ENCODE measurements at places on chromosomes 12 and 14.

DNA sequence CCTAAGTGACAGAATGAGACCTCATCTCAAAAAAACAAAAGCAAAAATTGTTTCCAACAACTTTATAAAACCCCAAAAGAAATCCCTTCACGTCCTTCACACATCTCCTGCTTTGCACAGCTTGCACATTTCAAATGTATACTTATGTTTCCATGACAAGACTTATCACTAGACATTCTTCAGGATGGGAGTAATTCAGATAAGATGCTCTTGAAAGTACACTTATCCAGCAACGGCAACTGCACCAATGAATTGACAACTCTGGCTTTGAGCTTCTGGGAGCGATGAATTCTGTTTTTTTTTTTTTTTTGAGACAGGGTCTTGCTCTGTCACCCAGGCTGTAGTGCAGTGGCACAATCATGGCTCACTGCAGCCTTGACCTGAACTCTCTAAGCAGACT, 30.8 kb upstream of the AKAP5 start:
- DNase-seq: no peak

DNA sequence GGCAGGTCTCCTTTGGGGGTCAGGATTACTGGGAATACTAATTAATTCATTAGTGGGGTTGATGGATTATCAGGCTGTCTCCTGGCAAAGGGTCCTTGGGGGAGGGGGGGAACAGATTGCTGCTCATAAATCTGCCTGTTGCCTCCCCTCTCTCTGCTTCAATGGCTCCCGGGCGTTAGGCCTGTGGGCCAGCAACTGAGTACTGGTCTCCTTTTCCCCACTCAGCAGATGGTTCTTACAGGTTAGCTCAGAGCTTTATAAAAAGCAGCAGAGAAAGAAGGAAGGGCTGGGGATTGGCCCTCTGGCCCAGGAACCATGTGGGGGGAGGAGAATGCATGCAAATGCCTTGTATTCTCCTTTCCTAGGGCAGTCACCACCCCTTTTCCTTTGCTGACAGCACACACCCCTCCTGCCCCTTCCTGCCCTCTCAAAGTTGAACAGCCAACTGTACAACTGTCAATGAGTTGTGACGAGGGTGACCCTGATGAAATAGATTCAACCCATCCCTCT, 2.3 kb upstream of the NEUROD4 start:
- no peak for DNase-seq

- DNase-seq: no peak
Observed at GRCh38 chr12:132186857-132187620, 42.8 kb downstream of the NOC4L start.

DNA sequence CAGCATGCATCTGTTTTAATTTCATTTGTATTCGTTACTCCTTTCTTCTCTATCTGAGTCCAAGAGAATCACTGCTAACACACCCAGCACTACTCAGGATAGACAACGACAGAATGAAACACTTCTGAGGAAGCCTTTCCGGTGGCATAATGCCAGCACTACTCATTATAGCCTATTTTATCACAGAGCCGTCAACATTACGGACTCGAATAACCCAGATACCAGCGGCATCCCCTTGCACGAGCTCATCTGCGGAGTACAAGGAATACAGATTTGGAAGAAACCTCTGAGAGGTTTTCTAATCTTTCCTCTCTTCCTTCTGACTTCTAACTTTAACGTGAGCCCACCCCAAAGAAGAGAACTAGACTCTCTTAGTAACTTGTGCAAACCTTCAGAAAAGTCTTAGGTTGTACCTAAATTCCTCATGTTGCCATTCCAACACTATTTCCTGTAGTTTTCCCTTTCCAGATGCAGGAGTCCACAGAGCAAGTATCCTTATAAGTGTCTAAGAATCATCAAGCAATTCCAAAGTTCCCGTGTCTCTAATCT, 248.1 kb downstream of the APAF1 start:
- no peak for DNase-seq

GRCh38 chr12:132530447-132530846, 40.5 kb downstream of the FBRSL1 start:
- no peak for DNase-seq

DNA sequence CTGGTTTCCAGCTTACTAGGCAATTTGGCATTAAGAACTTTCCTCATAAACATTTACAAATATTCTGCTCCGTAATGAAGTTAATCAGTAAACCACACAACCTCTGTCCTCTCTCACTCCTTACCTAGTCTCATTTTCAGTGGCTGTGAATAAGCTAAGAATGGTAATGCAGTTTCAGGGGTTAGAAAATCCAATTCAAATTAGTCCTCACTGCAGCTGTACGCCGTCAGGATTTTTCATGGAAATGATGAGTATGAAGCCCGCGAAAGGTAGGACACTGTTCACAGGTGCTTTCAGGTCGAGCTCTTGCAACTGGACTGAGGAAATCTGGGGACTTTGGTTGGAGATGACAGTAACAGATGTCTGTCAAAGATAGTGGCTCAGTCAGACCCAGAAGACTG, 29.6 kb downstream of the NR1H4 start:
- no peak for DNase-seq

DNA sequence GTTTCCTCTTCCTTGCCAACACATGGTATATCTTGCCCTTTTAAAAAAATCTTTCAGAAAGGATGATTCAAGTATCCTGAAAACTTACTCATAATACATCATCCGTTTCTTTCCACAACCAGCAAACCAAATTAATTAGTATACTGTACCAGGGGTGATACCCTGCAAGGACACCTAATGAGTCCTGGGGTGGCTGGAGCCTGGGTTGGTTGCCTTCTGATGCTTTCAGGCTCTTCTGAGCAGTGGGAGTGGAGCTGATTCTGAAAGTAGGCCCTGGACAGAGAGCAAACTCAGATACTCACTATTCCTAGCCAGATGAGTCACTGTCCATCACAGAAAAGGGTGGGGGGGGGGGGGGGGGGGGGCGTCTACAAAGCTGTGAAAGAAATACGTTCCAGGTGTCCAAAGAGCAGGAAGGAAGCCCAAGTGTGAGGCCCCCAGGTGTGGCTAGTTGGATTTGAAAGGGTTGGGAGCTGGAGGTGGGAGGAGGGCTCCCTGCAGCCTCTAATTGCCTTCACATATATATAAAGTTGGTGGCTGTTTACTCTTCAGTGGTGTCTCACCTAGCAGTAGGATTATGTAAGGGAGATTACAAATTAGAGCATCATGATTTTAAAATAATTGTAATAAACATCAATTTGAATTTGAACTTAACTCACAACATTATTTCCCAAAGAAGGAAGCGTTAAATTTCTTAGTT, 36.5 kb downstream of the FBXO33 start:
- no peak for DNase-seq

DNA sequence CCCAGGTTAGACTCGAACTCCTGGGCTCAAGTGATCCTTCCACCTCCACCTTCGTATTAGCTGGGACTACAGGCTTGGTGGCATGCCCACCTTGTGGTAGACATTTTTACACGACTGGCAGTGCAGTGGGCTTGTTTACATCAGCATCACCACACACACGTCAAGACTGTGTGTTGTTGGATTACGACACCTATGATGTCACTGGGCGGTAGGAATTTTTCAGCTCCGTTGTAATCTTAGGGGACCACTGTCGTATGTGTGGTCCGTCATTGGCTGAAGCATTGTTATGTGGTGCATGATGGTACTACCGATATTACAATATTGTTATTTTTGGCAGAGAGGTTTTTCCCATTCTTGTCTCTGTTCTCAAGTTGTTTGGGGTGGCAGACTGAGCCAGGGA, 50.7 kb downstream of the TSPAN9 start:
- no peak for DNase-seq

GRCh38 chr14:71911669-71912068, 20.6 kb upstream of the RGS6 start:
- DNase-seq: no peak

DNA sequence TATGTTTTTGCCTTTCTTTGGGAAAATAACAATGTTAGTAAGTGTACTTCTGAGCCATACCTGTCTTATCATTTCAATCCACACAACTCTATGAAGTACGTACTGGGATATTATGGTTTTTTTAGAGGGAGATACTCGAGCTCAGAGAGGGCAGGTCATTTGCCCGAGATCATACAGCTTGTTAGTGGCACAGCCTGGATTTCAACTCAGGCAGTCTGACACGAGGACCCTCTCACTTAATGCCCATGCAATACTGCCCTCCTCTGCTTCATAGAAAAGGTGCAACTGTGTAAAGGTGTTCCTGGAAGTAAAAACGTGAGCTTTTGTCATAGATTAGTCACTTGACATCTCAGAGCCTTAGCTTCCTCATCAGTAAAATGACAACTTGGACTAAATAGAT, 128.0 kb downstream of the NDUFA12 start:
- no peak for DNase-seq

GRCh38 chr12:4243091-4243490, 30.5 kb upstream of the CCND2 start:
- no peak for DNase-seq

DNA sequence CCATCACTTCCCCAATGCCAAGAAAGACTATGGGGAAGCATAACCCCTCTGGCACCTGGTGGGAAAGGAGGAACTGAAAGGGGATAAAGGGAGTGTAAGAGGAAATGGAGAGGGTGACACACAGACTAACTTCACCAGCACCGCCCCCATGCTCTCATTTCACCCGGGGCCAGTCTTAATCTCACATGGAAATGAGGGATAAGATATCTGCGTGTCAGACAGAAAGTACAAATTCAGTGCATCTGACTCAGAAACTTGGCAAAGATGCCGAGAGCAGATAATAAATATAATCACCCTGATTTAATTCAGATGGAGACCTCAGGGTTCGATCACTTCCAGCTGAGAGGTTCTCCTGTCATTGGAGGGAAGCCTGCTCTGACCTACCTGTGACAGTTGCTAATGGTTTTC, 191.6 kb downstream of the DUSP6 start:
- DNase-seq: peak; percentile 1

- DNase-seq: no peak
Observed at GRCh38 chr12:110931315-110931728, 10.9 kb upstream of the MYL2 start.

GRCh38 chr14:66140213-66140918, 345.8 kb upstream of the CCDC196 start:
- DNase-seq: no peak

DNA sequence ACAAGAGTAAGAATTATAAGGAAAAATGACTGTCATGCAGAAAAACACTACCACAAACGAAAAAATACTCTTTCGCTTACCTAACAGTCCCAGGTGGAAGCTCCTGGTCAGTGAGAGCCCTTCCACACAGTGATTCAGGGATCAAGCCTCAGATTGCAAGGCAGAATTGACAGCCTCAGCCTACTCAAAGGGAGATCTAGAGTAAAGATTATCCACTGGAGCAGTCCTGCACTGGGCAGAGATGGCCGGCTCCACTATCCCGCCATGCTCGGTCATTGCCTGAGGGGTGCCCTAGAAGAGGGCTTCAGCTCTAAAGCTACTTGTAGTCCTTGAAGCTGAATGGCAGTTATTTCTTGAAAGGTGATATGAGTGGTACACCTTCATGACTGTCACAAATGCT, 174.7 kb downstream of the TTC8 start:
- no peak for DNase-seq

- DNase-seq: no peak
Observed at GRCh38 chr12:65799331-65799730, 25.0 kb upstream of the HMGA2 start.

GRCh38 chr12:13148485-13148847, 45.0 kb upstream of the GSG1 start:
- DNase-seq: no peak

- DNase-seq: peak; percentile 66
Observed at GRCh38 chr14:58331111-58331510, 32.8 kb downstream of the ARID4A start.

DNA sequence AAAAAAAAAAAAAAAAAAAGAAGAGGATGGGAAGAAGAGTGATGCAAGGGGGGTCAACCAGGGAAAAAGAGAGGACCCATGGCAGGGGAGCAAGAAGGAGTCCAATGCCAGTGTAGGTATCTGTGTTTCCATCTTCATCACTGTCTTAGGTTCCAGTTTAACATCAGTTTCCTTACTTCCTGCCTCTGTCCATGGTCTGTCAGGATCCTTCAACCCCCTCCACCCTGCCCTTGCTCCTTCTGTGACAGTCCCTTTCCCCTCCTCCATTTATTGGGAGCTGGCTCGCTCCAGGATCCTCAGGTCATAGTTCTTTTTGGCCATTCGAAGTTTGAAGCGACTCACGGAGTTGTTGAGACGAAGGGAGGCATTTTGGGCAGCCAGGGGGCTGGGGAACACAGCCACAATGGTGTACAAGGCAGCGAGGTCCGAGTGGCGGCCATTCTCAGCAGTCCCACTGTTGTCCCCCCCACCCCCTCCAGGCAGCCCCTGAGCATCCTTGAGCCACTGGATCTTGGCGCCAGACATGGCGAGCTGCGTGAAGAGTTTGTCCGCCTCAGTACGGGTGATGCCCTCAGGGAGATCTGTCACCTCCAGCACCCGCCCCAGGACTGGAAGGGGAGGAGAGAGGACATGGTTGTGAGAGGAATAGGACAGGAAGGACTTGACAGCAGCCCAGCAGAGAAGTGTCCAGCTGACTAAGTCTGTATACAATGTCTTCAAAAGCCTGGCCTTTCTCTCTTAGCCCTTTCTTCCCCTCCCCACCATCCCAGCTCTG, 3.7 kb upstream of the STAC3 start:
- DNase-seq: no peak

- DNase-seq: no peak
Observed at GRCh38 chr12:20044351-20044750, 324.0 kb upstream of the PDE3A start.

- no peak for DNase-seq
Observed at GRCh38 chr14:20427231-20428009, 8.5 kb downstream of the KLHL33 start.
